ENCODE measurements at places on chromosomes 12 and 14.
A peak's percentile ranks its signal among the peaks of the same experiment; 100 is the strongest.

DNA sequence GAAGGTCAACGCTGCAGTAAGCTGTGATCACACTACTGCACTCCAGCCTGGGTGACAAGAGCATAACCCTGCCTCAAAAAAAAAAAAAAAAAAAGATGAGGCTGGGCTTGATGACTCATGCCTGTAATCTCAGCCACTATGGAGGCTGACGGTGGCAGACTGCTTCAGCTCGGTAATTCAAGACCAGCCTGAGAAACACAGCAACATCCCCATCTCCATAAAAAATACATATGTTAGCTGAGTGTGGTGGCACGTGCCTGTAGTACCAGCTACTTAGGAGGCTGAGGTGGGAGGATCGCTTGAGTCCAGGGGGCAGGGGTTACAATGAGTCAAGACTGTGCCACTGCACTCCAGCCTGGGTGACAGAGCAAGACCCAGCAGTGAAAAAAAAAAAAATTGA, 50.4 kb downstream of the GXYLT1 start:
- no peak for DNase-seq

DNA sequence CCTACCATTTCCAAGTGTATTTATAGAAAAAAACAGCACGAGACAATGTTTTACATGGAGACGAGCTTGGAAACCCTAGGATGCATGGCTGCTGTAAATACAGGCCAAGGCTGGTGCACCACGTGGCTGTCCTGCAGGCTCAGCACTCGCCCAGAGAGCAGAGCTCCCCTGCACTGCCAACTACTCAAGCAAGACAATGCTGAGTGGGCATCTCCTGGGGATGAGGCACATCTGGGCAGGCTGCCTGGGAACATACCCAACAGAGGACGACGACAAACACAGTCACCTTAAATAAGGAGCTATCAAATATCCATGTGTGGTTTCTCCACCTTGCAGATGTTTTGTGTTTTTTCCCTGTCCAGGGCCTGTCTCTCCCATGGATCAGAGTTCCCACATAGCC, 128.3 kb upstream of the PRMT8 start:
- no peak for DNase-seq

- DNase-seq: no peak
Measured at GRCh38 chr12:64665514-64665913, 55.2 kb downstream of the RASSF3 start.

DNA sequence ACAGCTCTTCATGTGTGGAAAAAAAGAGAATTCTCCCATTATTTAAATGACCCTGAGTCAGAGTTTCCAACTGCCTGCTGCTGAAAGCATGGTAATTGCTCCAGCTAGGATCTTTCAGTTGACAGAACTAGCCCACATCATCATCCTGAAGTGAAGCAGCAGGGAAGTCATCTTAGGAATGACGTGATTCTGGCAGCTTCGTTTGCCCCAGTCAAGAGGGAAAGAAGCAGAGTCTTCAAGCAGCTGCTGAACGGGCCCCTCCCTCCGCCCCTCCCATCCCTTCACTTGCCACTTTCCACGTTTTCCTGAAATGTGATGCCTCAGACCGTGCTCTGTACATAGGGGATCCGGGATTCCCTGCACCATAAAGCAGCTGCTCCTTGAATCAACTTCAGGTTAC, 455.0 kb upstream of the TMEM132C start:
- peak; percentile 59 for DNase-seq

DNA sequence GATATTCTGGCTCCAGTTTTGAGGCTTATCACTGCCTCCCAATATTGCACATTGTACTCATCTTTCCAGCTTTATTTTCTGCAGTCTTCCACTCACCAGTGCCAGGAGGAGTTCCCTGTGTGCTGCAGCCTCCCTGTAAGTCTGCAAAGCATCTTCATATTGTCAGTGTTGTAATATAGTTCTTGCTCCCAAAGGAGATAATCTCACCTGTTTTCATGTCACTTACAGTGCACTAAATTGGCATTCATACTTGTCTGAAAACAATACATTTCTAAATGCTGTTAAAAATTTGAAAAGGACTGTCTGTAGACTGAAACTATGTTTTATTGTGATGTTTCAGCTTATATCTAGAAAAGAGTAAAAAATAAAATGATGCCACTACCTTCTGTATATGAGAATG, 146.8 kb upstream of the TMTC1 start:
- DNase-seq: no peak

DNA sequence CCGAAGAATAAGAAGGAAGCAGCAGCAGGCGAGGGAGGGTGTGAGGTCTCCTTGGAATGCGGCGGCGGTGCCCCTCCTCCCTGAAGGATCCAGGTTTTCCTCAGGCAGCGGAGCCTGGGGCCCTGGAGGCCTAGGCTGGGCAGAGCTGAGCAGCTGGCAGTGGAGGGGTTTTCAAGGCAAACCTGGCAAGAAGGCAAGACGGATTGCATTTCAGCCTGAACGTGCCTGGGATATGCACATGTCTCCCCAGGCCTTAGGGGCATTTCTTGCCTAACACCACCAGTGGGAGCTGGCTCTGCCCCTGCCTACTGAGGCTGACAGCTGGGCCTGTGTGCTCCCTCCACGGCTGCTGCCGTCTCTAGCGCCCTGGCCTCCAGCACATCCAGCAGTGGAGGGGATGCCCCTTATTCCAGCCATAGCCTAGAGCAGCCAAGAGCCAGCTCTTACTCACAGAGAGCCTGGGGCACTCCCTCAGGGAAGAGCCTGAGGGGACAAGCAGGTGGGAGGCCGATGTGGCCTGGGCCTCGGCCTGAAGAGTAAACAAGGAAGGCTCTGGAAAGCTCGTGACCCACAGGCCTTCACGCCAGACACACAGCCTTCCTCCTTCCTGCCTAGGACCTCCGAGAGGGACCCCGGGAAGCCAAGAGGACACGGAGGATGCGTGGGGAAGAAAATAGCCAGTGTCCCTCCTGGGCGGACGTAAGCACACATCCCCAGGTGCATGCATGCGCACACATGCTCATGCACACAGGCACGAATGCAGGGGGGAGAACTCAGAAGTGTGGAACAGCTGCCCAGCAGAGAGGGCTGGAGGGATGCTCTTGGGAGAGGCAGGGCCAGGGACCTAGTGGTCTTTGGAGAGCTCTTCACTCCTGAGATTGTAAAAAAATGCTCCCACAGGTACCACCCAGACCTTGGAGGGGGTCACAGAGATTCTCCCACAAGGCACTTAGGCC, 23.0 kb upstream of the EIF2B2 start:
- no peak for DNase-seq

DNA sequence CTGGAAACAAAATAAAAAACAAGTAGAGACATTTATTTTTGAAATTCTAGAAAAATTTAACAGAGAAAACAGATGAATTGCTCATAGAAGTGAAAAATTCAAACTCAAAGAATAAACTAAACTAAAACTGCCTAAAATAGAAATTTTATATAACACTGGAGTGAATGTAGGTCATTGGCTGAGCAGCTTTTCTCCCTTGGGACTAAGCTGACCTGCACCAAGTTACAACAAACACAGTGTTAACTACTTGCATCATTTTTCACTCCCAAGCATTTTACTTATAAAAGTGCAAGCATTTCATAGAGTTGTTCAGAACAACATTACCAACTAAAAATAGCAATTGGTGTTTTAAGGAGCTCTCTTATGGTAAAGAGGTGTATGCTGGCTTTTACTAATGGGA, 298.1 kb downstream of the MED13L start:
- DNase-seq: no peak

GRCh38 chr12:114710151-114710550, 26.2 kb upstream of the TBX3 start:
- DNase-seq: no peak

DNA sequence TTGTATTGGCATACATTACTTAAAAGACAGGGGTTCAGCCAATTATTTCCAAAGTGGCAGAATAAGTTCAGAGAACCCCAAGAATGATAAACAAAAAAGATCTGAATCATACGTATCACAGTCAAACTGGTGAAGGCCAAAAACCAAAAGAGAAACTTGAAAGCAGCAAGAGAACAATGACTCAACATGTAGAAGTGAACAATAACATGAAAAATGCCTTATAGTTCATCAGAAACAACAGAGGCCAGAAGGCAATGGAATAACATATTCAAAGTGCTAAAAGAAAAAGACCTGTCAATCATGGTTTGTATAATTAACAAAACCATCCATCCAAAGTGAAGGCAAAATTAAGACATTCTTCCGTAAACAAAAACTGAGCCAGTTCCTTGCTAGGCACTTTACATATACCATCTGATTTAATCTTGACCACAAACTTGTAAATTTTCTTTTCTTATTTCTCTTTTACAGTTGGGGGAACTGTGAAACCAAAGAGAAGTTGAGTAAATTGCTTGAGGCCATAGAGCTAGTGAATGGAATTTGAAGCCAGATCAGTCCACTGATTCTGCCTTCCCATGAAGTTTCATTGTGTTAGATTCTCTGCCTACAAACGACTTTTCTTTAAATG, 232.1 kb upstream of the SEL1L start:
- no peak for DNase-seq

GRCh38 chr14:68828698-68829097, 35.8 kb upstream of the ZFP36L1 start:
- DNase-seq: no peak

GRCh38 chr12:20950248-20950647, 139.7 kb downstream of the SLCO1B3 start:
- DNase-seq: no peak

GRCh38 chr12:127383281-127383680, 883.7 kb upstream of the TMEM132C start:
- DNase-seq: no peak

DNA sequence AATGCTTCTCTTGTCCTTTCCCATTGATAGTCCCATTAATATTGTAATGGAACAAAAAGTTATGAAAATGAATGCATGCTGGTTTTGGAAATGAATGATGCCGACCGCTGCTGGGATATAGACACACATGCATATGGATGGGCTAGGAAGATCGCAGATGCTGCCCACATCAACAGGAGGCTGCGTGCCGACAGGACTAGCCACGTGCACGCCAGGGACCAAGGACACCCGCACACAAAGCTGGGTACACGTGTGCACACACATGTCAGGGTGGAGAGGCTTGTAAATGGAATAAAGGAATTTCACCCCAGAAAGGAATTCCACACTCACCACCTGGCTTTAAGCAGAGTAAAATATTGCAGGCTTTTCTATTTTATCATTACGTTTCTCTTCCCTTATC, 153.8 kb upstream of the VASH1 start:
- no peak for DNase-seq

- DNase-seq: no peak
Measured at GRCh38 chr14:64444984-64445845, 20.1 kb upstream of the AKAP5 start.

DNA sequence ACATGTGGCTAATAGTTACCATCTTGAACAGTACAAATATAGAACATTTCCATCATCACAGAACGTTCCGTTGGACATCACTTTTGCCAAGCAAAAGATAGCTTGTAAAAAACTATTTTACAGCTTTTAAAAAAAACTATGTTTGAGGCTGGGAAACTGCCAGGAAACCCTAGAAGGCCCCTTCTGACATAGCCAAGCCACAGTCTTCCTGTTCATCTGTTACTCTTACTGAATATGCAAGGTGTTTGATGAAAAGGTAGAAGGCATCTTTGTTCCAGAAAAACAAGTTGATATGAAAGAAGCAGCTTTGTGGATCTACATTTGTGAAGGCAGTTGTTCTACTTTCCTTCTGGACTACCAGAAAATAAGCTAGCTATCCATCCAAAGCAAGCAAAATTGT, 23.6 kb upstream of the WNK1 start:
- DNase-seq: no peak

DNA sequence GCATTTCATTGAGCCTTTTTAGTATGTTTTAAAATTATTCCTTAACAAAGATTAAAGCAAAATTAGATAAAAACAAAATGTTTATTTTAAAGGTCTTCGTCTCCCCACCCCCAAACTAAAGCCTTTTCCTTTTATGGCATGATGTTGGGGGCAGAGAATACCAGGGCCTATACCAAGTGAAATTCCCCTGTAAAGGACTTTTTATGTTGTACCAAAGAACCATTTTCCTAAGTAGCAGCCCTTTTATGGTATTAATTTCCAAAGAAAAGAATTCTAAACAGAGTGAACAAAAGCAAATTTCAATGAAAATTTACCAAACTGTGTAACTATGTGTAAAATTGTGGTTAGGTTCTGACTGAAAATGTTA, 71.9 kb upstream of the GNPNAT1 start:
- DNase-seq: no peak

DNA sequence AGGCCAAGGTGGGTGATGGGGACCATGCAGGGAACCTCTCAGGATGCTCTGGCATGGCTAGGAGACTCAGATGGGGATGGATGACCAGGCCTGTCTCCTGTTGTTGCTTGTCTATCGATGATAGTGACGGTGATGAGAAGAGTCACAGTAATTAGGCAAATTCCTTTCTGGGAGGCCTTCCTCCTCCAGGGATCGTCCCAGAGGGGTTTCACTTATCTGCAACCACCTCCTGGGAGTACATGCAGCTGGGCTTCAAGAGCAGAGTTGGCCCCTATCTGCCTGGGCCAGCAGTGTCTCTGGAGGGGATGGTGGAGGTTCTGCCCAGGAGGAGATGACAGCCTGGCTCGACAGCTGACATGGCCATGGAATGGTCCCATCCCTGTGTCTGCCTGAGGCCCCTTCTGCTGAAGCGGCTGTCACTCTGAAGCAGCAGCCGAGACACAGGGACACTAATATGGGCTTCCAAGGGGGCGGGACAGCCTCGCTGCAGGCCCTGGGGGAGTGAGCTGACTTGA, 27.5 kb upstream of the OAS1 start:
- no peak for DNase-seq

GRCh38 chr12:108722992-108723766, 8.1 kb downstream of the CORO1C start:
- DNase-seq: peak; percentile 99

DNA sequence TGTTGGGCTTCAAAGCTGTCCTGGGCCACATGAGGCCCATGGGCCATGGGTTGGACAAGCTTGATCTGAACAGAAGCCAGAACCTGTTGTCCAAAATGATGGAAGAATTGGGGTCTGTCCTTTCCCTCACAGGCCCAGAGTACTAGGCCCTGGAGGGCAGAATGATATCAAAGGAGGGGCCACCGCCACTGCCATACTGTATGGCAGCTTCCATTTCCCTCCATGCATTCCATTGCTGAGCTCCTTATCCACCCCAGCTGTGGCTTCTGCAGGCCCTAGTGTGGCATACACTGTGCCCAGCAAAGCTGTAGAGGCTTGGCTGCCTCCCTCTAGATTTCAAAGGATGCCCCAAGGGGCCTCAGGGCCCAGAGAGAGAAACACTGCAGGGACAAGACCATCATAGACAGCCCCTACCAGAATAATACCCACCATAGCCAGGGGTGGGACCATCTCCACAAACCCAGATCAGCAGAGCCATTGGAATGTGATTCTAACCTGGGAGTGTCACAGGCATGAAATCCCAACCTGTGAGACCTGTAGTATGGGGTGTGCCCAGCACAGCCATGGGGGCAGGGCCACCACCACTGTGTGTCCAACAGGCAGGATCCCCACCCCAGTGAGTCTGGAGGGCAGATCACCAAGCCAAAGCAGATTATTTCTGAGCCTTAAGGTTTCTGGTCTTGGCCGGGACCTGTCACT, 61.4 kb upstream of the BEGAIN start:
- no peak for DNase-seq
